ENCODE measurements at places on chromosomes 1 and 21.
A peak's percentile ranks its signal among the peaks of the same experiment; 100 is the strongest.

GRCh38 chr1:165376041-165376810 is 19.7 kb upstream of the LMX1A start:
- DNase-seq: no peak

GRCh38 chr1:245261786-245262185 is 107.0 kb downstream of the KIF26B start:
- DNase-seq: no peak

DNA sequence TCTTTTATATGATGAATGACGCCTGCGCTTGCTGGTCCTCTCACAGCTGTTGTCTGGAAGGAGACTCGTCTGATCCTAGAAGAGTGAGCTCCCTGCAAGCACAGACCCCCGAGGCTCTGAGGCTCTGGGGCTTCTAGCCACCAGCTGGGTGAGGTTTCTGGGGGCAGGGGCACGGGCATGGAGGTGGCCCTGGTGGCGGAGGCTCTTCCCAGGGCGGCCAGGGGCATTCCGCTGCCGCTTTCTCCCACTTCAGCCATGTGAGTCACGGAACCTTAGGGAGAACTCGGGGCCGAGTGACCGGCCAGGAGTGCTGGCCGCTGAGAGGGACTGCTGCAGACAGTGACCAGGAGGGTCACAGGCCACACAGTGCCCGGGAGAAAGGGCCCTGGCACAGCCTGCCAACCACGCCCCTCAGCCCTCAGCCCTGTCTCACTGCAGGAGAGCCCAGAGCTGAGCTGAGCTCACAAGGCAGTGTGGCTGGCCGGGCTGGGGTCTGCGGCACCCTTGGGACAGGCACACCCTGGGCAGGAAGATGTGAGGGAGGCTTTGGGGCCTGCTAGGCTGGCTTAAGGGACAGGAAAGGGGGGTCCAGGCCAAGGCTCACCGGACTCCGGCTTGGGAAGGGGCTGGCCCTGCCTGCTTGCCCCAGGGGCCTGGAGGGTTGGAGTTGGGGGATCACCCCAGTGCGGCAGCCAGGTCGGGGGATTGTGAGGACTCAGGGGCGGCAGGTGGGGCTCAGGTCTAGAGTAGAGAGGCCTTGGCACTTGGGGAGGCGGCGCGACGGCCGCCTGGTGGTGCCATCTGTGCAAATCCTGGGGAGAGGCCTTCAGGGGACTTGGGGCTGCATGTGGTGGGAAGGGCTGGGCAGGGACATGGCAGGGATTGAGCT is 35.7 kb downstream of the MORN1 start:
- DNase-seq: peak; percentile 11

DNA sequence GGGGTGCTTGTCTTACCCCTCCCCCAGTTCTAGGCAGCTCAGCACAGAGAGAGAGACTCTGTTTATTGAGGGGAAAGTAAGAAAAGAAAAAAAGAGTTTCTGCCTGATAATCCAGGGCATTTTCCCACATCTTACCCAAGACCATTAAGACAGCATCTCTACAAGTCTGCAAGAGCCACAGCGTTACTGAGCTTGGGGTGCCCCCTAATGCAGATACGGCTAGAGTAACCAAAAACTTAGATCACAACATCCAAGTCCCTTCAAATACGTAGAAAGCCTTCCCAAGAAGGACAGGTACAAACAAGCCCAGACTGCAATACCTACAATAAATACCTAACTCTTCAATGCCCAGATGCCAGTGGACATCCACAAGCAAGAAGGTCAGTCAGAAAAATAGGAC is 6.2 kb upstream of the TEX50 start:
- no peak for DNase-seq

GRCh38 chr1:99069146-99069545 is 64.5 kb upstream of the PLPPR5 start:
- DNase-seq: no peak

GRCh38 chr1:96596226-96596922 is 125.2 kb upstream of the PTBP2 start:
- no peak for DNase-seq

DNA sequence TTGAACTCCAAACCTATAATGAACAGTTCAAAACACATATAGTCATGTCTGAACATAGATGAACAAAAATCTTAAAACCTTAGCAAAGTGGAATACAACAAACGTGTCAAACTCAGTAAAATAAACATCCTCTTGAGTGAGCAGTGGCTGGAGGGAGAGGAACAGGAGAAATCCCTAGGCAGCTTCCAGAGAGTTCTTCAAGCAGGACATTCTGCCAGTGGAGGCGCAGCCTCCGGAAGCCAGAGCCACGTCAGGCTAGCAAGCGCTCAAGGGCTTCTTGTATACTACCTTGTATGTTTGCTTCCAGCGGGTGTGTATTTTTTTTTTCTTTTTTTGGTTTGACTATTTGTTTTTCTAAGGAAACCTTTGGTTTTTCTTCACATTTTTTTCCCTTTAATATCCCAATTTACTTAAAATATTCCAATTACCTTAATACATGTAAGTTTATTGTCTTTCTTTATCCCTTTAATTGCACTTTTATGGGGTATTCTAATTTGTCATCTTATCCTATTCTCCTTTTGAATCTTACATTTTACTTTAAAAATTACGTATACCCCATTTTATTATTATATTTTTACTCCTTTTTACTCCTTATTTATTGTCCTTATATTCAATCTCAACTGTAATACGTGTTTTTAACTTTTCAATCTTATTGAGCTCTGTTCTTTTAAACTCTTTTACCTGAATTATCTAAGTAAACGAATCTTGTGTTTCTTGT is 42.0 kb downstream of the COLGALT2 start:
- no peak for DNase-seq

DNA sequence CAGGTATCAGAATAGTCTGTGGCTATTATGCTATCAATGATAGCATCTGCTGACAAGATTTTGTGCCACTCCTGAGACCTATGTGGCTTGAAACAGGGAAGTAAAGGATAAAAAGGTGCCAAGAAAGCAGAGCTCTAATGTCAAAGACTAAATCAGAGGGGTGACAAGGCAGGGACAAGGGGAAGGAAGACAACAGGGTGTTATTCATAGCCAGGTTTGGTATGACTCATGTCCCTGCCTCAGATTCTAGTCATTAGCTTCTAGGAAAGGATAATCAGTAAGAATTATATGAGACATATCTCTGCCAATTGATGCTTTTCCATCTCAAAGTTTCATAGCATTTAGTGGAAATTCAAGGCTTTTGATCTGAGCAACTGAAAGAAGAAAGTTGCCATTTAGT is 31.8 kb upstream of the PLD5 start:
- DNase-seq: no peak

DNA sequence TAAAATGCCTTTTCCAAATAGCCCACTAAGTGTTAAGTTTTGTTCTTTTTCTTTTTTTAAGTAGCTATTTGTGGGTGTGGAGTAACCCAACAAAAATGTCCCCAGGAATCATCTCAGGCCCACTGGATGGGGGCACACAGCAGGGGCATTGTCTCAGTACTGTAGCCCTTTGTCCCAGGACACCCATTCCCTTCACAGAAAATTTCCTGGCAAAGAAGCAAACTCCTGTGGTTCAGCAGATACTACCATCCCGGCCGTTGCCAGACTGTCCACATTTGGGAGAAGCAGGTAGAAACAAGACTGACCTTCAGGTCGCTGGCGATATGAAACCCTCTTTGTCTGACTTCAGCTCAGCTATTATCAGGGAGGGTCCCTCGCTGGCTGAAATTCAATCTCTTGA is 23.7 kb upstream of the SRRM1 start:
- no peak for DNase-seq

DNA sequence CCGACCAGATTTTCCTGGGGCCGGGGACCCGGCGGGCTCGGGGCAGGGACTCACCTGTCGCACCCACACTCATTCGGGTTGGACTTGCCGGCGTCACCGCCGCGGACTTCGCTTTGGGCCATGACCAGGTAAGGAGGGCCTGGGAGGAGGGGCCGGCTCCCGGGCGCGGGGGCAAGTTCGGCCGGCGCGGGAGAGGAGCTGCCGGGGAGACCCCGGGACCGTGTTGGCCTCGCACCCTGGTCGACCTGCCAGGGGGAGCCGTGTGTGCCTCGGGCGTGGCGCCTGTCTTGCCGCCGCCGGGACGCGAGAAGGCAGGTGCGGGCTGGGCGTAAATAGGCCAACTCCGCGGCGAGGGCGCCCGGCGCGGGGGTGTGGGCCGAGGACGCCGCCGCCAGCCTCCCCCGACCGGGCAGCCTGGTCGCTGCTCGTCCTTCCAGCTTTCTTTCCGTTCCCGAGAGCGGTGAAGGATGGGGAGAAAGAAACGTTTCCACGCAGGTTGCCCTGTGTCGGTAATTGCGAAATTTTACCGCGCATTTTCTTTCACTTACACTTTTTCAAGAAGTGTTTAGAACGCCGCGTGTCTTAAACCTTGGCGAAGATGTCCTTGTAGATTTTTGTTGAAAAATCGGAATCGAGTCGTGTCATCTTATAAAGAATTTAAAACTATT is 558 bp downstream of the USP1 start:
- peak; percentile 28 for DNase-seq

DNA sequence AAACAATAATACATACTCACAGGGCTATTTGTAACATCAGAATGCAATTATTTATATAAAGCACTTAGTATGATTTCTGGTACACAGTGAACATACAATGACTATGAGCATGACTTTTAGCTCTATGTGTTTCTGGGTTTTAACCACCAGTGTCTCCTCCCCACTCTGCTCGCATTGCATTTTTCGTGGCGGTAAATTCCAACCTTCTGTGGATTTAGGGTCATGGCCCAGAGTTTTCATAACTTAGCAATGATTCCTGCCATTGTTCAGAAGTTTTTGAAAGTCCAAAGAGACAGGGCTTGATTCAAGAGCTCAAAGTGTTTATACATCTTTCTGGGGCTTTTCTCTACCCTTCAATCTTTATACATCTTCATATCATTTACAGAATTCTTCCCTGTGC is 191.3 kb downstream of the BACH1 start:
- DNase-seq: no peak

DNA sequence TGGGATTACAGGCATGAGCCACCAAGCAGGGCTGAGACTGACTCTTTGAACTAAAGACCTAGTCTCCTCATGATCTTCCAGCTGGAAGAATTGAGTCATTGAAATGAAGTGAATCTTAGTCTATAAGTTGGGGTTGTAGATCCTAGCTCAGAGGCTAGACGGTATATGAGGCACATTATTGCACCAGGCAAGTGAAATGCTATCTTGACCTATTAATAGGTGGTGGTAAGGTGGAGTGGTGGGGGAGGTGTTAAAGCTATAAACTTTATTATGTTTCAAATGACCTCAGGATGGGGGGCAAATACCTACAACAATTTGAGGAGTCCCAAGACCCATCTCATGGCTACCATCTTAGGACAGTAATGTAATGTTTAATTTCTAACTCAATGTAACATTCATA is 36.8 kb upstream of the SLC16A1 start:
- DNase-seq: no peak

DNA sequence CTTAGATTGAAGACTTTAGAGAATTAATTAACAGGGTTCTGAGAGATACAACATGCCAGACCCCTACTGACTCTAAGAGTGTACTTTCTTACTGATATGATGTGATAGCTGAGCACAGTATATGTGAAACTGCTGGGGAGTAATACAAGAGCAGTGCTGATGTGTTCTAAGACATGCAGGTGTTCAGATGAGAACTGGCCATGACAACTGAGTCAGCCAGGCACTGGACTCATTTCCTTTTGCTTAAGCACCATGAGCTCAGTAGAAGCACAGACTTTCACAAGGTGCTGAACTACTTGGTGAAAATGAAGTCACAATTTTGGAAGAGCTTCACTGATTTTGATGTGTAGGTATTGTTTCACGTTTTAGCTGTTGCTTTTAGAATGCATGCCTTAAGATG is 15.9 kb upstream of the POGZ start:
- no peak for DNase-seq

- DNase-seq: no peak
These were observed 90.2 kb upstream of the TMEM51 start for GRCh38 chr1:15063346-15063745.
